ENCODE measurements at places on chromosomes 5 and 9.

GRCh38 chr9:137254624-137255447 is at the start of gene NELFB:
NELFB (plus strand) TSS chr9:137255327.
- peak; percentile 90 for DNase-seq

GRCh38 chr5:119322948-119323537 is 32.8 kb upstream of the TNFAIP8 start:
- DNase-seq = no peak

- no peak for DNase-seq
Measured at GRCh38 chr5:172757394-172758010, 13.5 kb downstream of the DUSP1 start.

DNA sequence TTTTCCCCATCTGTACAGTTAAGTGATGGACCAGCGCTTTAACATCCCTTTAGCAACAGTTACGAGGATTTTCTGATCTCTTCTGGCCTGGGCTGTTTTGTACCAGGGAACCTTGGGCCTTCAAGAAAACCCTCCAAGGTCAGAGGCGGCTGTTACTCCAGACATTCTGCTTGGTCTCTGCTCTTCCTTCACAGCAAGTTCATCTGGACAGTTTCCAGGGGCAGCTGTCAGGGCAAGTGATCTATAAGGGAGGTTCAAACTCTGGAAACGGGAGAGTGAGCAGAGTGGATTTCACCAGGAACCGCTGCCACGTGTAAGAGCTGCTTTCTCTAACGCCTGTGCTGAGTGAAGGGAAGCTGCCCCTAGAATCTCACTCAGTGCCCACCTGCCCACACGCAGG is 36.7 kb downstream of the ZNF618 start:
- DNase-seq = no peak

DNA sequence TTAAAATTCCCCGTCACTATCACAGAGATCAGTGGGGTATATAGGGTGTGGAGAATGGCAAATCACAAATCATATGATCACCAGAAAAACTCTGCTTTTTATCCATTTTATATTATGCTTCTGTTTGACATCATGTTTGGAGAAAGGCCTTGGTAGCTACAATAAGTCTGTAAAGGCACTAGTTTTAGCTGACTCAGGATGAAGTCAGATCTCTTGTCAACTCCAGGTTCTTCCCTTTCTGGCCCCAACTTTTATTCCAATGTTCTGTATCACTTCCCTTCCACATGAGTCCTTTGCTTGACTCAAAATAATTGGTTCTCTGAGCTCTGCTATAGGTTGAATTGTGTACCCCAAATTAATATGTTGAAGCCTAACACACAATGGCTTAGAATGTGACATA is 484.9 kb downstream of the PTPRD start:
- DNase-seq = no peak

GRCh38 chr9:22211588-22212360 is 202.7 kb upstream of the CDKN2B start:
- no peak for DNase-seq

DNA sequence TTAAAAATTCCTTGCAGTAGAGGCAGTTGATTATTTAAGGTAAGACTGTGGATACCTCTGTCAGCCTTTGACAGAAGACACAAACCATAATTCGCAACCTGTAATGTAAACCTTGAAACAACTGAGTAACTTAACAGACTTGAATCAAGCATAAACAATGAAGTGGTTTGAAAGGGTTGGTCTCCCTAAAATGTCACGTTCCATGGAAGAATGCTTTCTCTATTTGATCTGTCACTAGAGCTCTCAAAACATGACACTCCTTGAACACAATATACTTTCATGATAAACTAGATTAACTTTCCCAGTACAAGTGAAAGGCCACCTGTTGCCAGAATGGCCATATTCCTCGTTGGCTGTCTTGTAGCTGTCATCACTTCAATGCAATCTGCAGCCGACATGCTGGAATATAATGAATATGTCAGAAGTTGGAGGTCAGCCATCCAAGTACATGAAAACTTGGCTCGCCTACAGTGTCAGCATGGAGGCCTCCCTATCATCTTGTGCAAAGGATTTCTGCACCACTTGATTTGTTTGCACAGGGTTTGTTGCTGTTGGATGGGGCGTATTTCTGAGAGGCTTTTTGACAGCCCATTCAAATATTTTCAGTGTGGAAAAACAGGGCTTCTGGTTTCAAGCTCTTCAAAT is 228.0 kb downstream of the TLE4 start:
- no peak for DNase-seq

GRCh38 chr5:91207248-91207647 is 175.9 kb downstream of the ARRDC3 start:
- DNase-seq = no peak

GRCh38 chr9:28688172-28688571 is 1114.9 kb upstream of the C9orf72 start:
- no peak for DNase-seq

DNA sequence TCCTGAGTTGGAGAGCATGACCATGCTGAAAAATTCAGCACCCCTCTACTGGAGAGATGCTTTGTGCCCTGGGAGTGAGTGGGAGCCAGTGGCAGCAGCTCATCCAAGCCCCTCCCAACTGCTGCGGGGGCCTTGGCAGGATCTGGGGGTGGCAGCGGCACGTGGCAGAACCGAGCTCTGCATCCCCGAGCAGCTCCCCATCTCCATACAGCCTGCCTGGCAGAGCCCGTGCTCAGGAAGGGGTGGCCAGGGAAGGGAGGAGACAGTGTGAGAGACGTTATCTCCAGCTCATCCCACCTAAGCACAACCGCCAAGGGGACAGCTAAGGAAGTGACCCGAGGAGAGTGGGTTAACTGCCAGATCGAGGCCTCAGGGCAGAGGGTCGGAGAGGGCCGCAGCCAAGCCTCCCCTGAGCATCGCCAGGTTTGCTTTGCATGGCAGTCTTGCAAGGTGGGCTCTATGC is 17.2 kb upstream of the DPM2 start:
- no peak for DNase-seq

GRCh38 chr5:159915904-159916840 is at the start of gene ADRA1B:
ADRA1B (plus strand) TSS chr5:159916482; CDS start chr5:159916906, 424 bp downstream.
- DNase-seq = no peak

DNA sequence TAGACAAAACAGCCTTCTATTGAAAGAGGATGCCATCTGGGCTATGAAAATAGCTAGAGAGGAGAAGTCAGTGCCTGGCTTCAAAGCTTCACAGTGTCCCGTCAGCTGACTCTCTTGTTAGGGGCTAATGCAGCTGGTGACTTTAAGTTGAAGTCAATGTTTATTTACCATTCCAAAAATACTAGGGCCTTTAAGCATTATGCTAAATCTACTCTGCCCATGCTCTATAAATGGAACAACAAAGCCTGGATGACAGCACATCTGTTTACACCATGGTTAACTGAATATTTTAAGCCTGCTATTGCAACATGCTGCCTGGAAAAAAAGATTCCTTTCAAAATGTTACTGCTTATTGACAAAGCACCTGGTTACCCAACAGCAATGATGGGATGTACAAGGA is 309.1 kb downstream of the NTRK2 start:
- no peak for DNase-seq

DNA sequence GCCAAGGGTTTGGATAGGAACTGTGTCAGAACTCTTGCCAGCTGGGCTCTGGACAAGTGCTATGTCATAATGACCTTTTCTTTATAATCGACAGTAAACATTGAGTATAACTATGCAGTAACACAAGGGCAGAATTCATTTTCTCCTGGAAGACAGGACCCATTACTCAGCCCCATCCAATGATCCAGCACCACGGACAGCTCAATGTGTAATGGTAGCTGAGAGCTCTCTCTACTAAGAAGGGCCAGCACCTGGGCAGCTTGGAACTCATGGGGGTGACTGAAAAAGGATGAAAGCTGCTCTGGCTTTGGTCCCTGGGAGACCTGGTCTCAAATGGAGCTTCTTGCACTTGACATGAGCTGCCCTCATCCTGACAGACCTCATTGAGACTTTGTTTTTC is 347.8 kb downstream of the TRIM32 start:
- no peak for DNase-seq

- DNase-seq = no peak
Measured at GRCh38 chr5:134642931-134643530, 5.6 kb upstream of the SEC24A start.

GRCh38 chr5:86115164-86115563 is 502.6 kb upstream of the COX7C start:
- no peak for DNase-seq

DNA sequence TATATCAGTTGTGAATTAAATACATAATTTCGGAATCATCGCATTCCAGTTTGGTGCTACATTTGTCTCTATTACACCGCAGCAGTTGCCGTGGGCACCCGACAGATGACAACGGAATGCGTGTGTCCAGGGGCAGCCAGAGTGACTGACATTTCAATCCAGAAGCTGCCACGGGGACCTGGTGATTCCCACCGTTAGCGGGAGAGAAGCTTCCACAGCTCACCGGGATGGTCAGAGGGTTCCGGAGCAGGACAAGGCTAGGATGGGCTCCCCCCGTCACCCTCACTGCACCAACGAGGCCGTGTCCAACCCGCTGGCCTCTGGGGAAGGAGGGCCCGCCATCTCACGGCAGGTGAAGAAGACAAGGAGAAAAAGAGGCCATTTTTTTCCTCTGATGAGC is 86.8 kb downstream of the GTF3C4 start:
- DNase-seq = no peak

DNA sequence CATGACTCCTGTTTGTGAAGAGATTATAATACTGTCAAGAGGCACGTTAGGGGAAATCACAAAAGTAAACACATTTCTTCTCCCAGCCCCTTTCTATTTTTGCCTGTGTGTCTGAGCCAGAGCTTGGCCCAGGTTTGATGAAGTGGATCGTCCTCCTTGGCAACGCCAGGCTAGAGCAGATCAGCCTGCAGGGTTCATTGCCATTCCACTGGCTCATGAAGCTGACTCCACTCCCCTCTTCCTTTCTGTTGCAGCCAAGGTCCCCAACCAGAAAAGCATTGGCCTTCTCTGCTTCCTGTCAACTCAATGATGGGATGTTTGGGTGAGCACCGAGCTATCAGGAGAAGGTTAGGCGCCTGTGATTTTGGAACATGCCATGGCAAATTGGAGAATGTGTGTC is 3.3 kb downstream of the ADRB2 start:
- no peak for DNase-seq

DNA sequence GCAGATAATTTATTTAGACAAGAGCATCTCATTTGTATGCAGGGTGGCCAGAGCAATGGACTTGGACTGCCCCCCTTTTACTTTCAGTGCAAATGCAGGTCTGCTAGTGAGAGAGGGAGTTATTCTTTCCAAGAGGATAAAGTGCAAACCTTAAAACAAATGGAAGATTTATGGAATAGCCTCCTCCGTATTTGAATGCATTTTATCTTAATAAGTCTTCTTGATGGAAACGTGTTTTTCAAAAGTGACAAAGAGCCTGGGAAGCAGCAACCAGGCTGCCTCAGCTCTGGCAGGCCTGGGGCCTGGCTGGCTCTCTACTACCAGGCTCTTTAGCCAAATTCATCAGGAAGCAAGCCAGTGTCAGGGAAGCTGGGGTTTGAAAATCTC is 6.8 kb downstream of the NR2F1 start:
- no peak for DNase-seq

DNA sequence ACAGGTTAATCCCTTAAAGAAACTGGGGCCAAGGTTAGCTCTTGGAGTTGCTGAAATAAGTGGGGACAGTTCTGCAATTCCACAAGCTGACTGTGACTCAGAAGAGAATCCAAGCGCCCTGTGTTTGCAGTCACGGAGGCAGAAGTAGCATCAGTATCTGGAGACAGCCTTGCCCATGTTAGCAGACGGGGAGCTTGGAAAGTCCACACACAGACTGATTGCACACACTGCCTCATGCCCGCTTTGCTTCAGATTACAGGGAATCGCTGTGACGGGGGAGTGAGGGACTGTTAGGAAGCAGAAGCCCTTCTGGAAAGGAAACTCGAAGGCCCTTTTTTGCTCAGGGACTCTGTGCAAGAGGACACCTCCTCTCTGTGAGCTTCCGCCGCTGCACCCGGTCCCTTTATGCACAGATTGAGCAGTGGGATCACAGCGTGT is 30.9 kb upstream of the PPP1R26 start:
- DNase-seq = no peak

DNA sequence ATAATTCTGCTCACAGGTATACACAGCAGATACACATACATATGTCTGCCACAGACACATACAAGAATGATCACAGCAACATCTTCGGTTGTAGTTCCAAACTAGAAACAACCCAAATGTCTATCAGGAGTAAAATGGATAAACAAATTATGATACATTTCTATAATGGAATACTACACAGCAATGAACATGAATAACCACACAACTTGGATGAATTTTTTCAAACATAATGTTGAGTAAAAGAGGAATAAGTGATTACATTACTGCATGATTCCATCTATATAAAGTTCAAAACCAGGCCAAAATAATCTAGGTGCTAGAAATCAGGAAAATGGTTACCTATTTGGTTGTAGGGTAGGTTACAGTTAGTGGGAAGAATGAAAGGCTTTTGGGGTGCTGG is 4.6 kb upstream of the EGFLAM start:
- no peak for DNase-seq
